ENCODE measurements at places on chromosomes 12 and 14.

DNA sequence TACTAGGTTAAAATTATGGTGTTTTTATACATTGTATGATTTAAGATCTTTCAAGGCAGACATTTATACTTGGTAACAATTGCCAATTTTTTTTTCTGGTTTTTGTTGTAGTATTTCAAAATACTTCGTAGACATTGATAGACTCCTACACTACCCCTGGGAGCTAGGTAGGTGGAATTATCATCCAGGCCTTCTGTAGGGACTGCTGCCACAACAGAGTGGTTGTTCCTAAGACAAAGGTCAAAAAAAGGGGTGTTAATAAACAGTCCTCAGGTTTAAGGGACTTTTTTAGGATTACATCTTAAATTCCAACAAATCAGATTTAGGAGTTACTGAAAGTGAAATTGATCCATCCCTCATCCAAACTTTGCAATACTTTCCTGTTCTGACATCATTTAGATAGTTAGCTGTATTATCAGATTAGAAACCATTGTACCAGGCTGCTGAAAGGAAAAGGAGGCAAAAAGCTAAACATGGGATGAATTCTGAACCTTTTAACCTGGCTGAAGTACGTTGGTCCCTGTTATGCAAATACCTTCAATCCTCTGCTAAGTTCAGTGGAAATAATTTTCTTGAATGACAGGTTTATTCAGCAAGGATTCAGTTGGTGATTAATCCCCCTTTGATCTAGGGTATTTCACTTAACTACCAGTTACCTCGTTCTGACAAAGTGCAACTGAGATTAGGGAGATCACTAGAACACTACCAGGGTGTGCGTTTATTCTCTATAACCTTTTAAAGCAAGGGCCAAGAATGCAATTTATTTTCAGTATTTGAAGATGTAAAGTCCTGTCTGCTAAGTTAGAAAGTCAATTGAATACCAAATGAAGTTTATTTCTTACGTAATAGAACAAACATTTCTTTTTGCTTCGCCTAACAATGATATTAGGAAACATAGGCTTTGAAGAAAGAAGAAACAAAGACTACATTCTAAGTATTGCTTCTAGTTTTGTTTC lies 23.2 kb downstream of the AP5M1 start:
- no peak for DNase-seq

DNA sequence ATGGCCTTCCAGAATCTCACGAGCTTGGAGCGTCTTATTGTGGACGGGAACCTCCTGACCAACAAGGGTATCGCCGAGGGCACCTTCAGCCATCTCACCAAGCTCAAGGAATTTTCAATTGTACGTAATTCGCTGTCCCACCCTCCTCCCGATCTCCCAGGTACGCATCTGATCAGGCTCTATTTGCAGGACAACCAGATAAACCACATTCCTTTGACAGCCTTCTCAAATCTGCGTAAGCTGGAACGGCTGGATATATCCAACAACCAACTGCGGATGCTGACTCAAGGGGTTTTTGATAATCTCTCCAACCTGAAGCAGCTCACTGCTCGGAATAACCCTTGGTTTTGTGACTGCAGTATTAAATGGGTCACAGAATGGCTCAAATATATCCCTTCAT lies 92.2 kb downstream of the FLRT2 start:
- DNase-seq: no peak

GRCh38 chr14:36509069-36509917 lies 10.7 kb downstream of the NKX2-1 start:
- DNase-seq: no peak

GRCh38 chr14:92012121-92012748 lies 27.6 kb downstream of the TRIP11 start:
- DNase-seq: no peak

DNA sequence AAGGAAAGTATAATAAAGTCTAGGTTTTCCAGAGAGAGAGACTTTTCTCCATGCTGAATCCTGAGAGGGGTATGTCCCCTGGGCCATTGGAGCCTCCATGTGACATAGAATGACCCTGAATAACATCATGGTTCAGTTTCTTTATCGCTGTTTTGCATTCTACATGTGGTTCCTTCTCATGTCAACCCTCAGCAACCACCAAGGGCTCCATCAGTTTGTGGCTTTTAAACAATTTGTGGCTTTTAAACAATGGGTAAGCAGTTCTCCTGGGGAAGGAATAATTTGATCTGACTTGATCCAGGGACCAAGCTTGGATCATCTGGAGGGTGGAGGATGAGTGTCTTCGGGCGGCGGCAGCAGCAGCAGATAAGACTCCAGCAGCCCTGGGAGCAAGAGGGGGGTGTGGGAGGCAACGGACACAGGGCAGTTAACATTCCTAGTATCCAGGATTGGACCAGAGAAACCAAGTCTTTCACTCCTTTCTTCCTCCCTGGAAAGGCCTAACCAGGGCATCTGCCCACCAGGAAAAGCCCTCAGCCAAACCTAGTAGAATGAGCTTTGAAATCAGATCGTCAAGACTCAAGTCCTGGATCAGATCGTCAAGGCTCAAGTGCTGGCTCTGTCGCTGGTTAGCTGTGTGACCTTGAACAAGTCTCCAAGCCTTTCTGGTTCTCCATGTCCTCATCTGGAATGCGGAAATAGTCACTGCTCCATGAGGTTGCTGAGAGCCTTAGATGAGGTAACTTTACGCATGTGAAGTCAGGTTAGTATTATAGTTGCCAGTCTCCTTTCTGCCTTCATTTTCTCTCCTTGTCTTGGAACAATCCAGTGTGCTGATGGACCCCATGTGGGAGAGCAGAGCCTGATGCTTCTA lies 27.8 kb upstream of the FAM222A start:
- DNase-seq: no peak

DNA sequence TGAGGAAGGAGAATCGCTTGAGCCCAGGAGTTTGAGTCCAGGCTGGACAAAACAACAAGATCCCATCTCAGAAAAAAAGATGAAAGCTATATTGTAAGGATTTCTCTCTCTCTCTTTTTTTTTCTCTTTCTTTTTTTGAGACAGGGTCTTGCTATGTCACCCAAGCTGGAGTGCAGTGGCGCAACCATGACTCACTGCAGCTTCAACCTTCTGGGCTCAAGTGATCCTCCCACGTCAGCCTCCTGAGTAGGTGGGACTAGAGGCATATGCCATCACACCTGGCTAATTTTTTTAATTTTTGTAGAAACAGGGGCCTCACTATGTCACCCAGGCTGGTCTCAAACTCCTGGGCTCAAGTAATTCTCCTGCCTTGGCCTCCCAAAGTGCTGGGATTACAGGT lies 5.8 kb upstream of the MRPL42 start:
- no peak for DNase-seq

DNA sequence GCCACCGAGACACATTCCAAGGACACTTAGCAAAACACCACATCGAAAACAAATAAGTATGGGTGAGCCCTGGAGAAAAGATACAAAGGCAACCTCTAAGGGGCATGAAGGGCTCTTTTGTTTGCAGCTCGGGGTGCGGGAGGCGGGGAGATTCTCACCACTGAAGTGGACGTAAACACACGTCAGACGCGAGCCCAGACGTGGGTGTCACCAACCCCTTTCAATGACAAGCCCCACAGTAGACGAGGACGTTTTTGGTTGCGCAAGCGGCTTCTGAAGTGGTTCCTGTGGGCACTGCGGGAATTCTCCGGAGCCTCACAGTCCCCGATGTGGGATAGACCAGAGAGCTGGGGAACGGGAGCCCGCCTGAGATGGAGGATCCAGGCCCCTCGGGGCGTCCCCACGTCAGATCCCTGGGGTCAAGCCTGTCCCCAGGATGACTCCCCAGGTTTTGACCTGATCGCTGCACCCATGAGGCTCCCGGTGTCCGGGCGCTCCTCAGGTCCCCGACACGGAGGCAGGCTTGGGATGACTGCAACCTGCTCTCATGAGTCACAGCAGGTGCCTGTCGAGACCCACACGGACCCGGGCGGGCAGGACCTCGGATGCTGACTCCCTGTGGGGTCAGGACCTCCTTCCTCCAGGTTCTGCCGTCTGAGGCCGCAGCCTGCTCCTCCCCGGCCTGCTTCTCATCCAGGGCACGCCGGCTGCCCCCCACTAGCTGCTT lies 20.3 kb upstream of the ADGRD1 start:
- DNase-seq: no peak

- no peak for DNase-seq
Measured at GRCh38 chr14:77299771-77300170, 20.9 kb downstream of the POMT2 start.
